ENCODE measurements at places on chromosomes 1 and 21.
A peak's percentile ranks its signal among the peaks of the same experiment; 100 is the strongest.

DNA sequence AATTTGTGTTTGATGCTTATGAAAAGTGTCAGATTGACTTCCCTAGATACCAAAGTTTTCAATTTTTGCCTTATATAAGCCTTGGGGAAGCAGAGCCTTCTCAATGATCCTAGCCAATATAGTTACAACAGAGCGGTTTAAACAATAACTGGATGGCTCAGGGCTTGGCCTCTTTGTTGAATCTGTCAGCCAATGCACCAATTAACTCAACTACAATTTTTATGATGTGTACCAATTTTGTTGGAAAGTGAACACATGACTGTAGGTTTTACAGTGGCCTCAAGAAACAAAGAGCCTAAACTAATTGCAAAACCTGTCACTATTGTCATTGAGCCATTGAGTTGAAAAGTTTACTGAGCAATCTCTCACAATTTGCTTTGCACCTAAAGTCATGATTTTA is 71.6 kb upstream of the RGS18 start:
- no peak for DNase-seq

- peak; percentile 45 for DNase-seq
Observed at GRCh38 chr1:93253516-93253915, 73.0 kb downstream of the CCDC18 start.

- no peak for DNase-seq
Observed at GRCh38 chr1:240090957-240091600, 604 bp upstream of the FMN2 start.

DNA sequence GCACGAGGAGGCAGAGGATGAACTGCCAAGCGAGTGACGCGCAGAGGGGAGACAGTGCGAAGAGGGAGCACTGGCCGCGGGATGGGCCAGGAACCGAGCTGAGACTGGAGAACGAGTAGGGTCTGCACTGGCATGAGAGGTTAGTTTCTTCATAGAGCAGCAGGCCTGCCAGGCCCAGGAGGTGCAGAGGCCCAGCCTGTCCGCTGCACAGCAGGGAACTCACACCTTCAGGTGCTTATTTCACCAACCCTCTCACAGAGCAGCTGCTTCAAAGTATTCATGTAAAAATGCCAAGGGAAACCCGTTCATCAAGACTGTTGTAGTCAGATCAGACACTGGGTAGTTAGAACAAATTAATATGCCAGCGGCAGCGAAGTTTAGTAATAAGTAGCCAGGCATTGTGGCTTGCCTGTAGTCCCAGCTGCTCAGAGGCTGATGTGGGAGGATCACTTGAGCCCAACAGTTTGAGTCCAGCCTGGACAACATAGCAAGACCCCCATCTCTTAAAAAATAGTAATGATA is 144.5 kb downstream of the SLC45A1 start:
- DNase-seq = no peak

DNA sequence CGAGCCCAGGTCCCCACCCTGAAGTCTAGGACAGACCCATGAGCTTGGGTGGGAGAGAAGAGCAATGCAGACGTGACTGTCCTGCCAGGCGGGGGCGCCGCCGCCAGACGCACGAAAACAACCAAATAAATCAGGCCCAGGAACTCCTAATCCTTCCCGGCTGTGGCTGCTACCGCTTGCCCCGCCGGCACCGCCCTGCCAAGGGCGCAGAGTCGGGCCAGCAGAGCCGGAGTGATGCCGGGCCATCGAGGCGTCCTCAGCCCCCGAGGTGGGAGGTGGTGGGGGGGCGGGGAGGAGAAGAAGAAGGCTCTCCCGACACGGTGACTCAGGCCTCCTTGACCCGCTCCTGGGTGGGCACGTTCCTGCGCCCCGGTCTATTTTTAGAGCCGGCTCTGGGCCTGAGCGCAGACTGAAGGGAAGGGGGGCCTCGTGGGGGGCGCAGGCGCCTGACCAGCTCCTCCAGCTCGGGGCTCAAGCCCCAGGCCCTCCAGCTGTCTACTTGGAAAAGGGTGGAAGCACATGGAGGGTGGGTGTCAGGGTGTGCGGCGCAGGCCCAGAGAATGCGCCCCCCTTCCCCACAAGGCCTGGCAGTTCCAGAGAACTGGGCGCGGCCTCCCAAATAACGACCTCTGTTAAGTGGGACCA is 10.7 kb upstream of the COL16A1 start:
- DNase-seq = peak; percentile 11

DNA sequence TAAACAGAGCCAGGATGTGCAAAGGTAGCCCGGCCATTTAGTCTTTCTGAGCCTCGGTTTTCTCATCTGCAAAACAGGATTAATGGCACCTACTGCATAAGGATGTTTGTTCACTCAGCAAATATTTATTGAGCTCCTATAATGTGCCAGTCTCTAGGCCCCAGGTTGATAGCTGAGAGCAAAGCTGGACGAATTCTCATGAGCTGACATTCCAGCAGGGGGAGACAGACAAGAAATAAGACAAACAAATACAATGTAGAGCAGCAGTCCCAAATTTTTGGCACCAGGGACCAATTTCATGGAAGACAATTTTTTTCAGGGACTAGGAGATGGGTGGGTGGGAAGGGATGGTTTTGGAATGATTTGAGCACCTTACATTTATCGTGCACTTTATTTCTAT is 74.3 kb upstream of the PAX7 start:
- DNase-seq = no peak

- no peak for DNase-seq
Observed at GRCh38 chr1:225581186-225581585, 71.7 kb downstream of the ENAH start.

DNA sequence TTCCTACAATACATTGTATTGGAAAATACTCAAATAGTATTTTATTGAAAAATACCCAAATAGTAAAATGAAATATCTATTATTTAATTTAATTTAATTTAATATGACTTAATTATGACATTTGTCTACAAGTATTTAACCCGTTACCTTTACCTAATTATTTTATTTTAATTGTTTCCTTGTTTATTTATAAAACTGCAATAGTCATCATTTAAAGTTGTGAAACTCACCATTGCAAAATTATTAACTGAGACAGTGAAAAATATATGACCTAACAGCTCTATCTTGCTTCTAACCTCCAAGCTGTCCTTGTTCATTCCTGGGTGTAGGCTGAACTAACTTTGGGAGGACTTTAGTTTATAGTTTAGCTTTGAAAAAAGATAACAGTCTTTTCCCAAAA is 300.6 kb upstream of the POGK start:
- no peak for DNase-seq

DNA sequence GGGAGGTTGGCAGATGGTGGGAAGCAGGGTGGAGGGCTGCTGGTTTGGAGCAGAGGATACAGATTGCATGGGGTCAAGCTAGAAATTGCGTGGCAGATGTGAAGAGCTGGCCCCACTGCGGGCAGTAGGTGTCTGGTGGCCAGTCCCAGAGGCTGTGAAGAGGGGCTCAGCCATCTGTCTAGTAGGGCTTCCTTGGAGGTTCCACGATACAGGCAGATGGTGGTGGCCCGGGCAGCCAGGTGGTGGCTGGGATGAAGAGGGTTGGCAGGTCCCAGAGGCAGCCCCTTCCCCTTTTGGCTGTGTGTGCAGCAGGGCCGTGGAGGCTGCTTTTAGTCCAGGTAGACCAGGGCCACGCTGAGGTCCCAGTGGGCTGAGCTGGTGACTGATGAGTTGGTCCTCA is 16.6 kb downstream of the PSEN2 start:
- DNase-seq = no peak

- no peak for DNase-seq
Observed at GRCh38 chr1:221509575-221510355, 232.1 kb downstream of the DUSP10 start.

DNA sequence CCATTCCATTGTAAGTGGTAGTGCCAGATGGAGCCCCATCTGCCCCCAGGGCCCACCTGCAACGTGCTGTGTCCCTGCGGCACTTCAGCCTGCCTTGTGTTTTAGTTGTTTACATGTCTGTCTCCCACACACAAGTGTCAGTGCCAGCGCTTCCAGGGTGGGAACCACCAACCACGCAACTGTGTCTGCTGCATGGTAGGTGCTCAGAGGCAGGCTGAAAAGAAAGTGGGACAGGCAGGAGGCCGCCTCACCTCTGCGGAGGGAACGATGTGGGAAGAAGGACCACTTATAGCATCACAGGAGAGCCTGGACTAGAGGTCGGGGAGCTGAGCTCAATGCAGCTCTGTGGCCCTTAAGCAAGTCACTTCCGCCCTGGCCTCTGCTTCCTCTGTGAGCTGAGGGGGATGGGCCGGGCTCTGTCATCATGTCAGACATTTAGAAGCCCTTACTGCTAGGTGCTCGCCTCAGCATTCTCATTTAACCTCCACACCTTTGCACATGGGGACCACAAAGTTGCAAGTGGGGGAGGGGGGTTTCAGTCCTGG is 17.9 kb downstream of the SLC9A1 start:
- DNase-seq = no peak

GRCh38 chr1:220420726-220421125 is 107.2 kb upstream of the MARK1 start:
- DNase-seq = no peak

DNA sequence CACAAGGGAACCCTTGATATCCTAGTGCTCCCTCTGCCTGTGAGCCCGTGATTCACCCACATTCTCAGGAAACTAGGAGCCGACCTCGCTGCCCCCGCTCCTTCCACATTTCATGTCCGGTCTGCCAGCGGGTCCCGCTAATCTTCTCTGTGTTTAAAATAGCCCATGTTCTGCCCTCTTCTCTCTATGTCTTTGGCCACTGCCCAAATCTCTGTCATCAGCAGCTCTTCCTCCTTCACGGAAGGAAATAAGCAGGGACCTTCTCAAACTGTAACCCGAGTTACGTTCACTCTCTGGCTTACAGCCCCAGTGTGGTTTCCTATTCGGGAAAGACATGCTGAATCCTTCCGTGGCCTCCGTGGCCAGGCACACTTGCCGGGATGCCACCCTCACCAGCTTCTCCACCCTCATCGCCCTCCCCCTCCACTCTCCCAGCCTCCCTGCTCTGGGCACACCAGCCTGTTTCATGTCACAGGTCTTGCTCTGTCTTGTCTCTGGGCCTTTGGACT is 21.1 kb upstream of the UBXN10 start:
- no peak for DNase-seq

DNA sequence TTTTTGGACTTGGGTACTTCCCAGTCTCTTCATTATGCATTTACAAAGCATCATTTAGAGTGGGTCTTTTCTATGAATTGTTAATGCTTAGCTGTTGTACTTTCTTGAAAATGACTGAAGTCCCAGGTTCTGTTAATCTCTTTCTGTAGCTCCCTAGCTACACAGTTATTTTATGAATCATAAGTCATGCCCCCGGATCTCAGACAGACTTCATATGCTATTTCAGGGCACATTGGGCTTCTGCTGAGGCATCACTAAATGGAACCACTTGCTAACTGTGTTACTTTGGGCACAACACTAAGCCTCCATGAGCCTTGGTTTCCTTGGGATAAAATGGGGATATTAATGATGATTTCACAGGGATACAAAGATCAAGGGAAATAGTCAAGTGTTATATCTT is 55.5 kb upstream of the RBM15 start:
- DNase-seq = peak; percentile 21
